Mesothelial cell of epicardium (in vitro differentiated cells): ENCODE measurements at places on chromosomes 12 and 14. TPM values are rescaled to one million over a fixed set of nuclear protein-coding genes. Genes with fewer than 3 reads are reported as not detected.

- H3K27ac ChIP-seq = peak overlapping the region; percentile 89
- H3K4me1 ChIP-seq = peaks cover 41% of the 10 kb centered on the region
- H3K4me3 ChIP-seq = no peak overlapping the region
- peaks cover 16% of the 10 kb centered on the region for H3K36me3 ChIP-seq
- no peaks in the 10 kb centered on the region for H3K27me3 ChIP-seq
Measured at GRCh38 chr12:124381456-124382296, 86.8 kb downstream of the RFLNA start.

GRCh38 chr14:52154992-52155650 is 86.3 kb upstream of the NID2 start:
- no peak overlapping the region for H3K4me3 ChIP-seq
- no peak for DNase-seq
- H3K36me3 ChIP-seq = no peaks in the 10 kb centered on the region

- peaks cover 68% of the 10 kb centered on the region for H3K4me1 ChIP-seq
- H3K27me3 ChIP-seq = no peaks in the 10 kb centered on the region
- no peak for DNase-seq
- H3K36me3 ChIP-seq = peaks cover 2% of the 10 kb centered on the region
- H3K27ac ChIP-seq = peak overlapping the region; percentile 69
- peak overlapping the region; percentile 83 for H3K4me3 ChIP-seq
Measured at GRCh38 chr12:68332728-68333630, 817 bp upstream of the MDM1 start.

DNA sequence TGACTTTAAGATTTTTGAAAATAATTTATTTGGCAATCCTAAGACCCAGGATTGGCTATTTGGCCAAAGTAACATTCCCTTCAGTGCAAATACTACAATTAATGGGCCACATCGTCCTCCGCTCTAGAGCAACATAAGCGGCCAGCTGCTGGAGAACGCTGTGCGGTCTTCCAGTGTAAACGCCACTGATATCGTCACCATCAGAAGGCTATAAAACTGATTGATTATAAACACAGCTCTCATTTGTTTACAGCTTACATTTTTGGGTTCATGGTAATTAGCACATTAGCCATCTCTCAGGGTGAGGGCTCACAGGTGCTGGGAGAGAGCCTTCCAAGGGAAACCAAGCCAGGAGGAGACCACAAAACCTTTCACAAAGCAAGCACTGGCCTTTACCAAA is 130.1 kb upstream of the BMP4 start:
- H3K4me3 ChIP-seq = no peak overlapping the region
- no peaks in the 10 kb centered on the region for H3K27me3 ChIP-seq
- H3K4me1 ChIP-seq = peaks cover 35% of the 10 kb centered on the region
- peak overlapping the region; percentile 43 for H3K27ac ChIP-seq
- DNase-seq = no peak

Gene ABCD2
- 0.29 to 0.41 TPM (median 0.34 TPM) in 3 replicates for total RNA-seq
